ENCODE measurements at places on chromosomes 11 and 22.

- no peak for DNase-seq
Observed at GRCh38 chr11:78773077-78773476, 198.4 kb upstream of the NARS2 start.

GRCh38 chr11:111019451-111019850 is 226.1 kb upstream of the POU2AF2 start:
- no peak for DNase-seq

DNA sequence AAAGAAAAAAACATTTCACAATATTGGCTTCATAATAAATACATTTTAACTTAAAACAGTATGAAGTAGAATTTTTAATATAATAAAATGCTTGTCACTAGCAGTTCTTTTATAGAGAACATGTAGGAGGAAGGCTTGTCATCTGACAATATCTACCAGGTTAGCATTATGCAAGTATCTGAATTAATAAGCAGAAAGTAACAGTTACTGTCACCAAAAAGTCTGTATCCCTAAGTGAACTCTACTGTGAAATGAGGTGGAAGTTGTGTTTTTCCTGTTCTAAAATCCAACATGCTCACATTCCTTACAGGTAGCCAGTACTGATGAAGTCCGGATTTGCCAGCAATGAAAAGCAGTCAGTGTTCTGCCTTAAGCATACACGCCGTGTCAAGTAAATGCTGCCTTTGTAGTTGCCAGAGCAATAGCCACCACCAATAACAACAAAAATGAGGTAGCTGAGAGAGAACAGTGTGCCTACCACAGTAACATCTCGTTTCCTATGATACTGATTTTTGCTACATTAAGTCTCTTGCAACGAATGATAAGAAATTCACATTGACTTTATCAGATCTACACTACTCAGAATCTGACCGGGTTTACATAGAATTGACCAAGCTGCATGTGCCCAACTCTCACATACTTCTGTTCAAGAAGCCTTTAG is 95.5 kb downstream of the SIK3 start:
- DNase-seq = no peak

GRCh38 chr11:128586689-128587088 is 669 bp downstream of the ETS1 start:
- DNase-seq = no peak

- DNase-seq = no peak
Observed at GRCh38 chr11:10293423-10294289, at the start of gene SBF2. Gene SBF2 (minus strand): TSS chr11:10294219. CDS start chr11:10294069, 150 bp downstream.

DNA sequence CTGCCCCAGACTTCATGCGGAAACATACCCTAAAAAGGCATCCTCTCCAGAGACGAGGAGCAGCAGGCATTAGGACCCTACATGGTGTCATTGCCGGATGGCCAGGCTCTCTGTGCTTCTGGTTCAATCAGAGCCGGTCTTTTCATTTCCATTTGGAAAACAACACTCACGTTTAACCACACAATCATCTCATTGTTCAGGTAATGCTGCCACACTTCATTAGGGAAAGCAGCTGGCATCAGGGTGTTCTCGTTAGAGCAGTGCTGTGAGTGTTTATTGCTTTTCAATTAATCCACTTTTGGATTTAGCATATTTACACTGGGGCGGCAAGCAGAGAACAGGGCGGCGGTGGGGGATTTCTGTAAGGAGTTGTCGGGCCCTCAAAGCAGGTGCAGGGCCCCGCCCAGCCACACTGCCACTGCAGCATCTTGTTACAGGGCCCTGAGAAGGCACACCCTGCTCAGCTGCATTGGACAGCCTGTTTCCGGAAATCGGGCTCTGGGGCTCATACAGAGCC is 338.6 kb downstream of the SHANK2 start:
- no peak for DNase-seq

DNA sequence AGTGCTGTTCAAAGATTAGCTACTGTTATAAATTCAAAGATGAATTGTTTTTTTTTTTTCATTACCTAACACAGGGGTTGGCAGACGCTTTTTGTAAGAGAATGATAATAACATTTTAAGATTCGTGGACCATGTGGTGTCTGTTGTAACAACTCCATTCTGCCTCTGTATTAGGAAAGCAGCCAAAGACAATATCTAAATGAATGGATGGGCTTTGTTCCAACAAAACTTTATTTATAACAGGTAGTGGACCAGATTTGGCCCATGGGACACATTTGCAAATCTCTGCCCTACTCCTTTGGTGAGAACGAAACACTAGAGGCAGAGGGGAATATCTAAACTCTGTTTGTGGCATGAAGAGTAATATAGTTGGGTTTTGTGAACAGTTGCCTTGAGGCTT is 83.6 kb upstream of the BLID start:
- DNase-seq = no peak

GRCh38 chr11:45150943-45151342 is 4.5 kb downstream of the PRDM11 start:
- no peak for DNase-seq

- DNase-seq = no peak
Observed at GRCh38 chr11:44776551-44777208, 49.9 kb downstream of the TSPAN18 start.

- no peak for DNase-seq
Observed at GRCh38 chr11:1202776-1203504, 19.9 kb upstream of the MUC5B start.

DNA sequence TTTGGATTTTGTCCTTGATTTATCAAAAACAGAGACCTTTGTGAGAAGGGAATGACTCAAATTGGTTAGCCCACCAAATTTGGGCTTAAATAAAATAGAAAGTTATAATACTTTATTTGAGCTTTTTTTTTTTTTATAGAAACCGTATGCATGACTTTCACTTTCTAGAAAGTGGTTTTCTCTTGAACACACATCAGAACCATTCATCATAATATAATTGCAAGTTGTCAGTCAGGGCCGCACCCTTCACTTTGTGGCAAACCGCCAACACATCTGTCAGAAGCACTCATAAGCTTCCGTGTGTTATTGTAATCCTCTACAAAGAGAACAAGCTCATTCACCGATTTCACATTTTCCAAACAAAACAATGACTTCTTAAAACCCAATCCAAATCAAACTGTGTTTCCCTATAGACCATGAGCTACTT is 76.1 kb downstream of the SOX6 start:
- no peak for DNase-seq

DNA sequence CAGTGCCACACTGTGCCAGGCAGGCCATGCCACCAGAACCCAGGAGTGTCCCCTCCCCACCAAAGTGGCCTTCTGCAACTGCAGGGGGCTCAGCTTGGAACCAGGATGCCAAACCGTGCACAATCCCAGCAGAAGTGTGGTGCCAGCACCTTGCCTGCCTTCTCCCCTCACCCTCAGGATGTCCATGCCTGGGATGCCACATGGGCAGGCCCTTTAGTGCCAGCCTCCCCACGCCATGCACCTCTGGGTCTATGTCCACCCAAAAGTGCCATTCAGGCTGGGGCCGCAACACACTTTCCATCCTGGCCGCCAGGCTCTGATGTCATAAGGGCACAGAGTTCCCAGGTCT is 8.7 kb upstream of the TBC1D22A start:
- no peak for DNase-seq

GRCh38 chr22:40955571-40955970 is 4.4 kb downstream of the RBX1 start:
- DNase-seq = no peak

All from astrocyte of the cerebellum (primary cell).